ENCODE measurements at places on chromosomes 7 and 10. TPM values are rescaled to one million over a fixed set of nuclear protein-coding genes. Genes with fewer than 3 reads are reported as not detected.

DNA sequence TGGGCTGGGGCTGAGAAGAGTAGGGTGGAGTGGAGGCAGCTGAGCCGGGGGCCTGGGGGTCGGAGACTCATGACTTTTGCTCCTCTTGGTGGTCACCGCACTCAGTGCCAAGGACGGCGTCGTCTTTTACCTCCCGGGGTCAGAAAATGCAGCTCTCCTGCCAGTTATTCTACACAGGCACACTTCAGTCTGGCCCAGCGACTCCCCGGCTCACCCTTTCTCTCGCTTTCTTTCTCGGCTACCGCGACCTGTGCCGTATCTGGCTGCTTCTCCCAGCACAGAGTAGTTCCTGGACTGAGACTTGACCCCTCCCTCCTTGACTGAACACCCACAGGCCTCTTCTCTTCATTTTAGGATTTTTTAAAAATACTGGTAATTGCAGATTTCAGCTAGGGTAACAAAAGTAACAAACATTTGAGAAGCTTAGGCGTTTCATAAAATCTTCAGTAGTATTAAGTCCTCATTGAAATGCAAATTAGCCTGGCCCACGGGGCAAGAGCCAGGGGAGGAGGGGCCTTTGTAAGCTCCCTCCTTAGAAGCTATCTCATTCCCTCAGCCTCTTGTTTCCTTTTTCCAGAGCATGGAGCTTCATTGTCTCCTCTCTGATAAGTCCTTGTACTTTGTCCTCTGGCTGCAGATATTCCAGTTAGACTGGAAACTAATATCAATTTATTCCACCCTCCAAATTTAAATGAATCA is 1.1 kb upstream of the PRLHR start:
- no peaks in the 10 kb centered on the region for H3K4me1 ChIP-seq
- H3K27ac ChIP-seq, result no peak overlapping the region
- H3K27me3 ChIP-seq, result peaks cover 26% of the 10 kb centered on the region

DNA sequence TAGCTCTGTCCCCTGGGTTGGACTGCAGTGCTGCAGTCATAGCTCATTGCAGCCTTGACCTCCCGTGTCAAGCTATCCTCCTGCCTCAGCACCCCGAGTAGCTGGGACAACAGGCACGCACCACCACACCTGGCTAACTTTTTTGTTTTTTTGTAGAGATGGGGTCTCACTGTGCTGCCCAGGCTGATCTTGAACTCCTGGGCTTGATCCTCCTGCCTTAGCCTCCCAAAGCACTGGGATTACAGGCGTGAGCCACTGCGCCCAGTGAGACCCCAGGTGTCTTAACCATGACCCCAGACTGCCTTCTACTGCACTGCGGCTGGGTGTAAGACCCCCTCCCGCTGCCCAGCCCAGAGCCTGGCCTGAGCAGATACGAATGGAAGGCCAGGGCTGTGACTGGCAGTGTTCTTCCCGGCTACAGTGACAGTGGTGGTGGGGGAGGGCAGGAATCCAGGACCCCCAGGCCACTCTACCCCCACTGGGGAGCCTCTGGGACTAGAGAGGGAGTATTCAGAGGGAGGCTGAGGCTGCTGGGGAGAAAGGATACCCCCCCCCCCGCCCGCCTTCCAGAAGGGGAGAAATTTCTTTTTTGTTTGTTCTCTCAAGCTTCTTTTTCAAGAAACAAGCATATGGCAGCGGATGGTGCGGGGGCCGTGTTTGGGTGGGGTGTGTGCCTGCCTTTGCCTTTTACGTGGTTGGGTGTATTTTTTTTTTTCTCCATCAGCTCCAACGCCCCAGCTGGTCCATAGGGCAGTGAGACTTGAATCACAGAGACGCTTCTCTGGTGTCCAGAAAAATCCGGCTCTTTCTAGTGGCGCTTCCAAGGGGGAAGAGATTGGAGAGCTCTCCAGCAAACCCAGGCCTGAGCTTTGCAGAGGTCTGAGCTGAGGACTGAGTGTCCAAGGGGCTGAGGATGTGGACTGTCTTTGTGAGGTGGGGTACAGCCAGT is 36.6 kb downstream of the GTF2IRD1 start:
- no peak overlapping the region for H3K27ac ChIP-seq
- no peak overlapping the region for H3K4me3 ChIP-seq
- H3K4me1 ChIP-seq, result no peaks in the 10 kb centered on the region
- no peak for DNase-seq
- H3K27me3 ChIP-seq, result no peaks in the 10 kb centered on the region
- H3K36me3 ChIP-seq, result no peaks in the 10 kb centered on the region

DNA sequence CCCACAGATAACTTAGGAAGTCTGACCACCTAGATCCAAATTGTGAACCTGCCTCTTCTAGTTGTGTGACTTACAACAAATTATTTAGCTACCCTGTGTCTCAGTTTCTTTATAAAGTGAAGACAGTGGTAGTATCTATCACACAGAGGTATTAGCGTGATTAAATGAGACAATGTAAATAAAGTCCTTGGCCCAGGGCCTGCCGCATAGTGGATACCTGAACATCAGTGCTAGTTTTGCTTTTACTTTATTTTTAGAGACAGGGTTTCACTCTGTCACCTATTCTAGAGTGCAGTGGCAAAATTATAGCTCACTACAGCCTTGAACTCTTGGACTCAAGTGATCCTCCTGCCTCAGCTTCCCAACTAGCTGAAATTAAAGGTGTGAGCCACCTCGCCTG is 177.1 kb downstream of the CDK14 start:
- no peak for DNase-seq
- H3K36me3 ChIP-seq, result no peaks in the 10 kb centered on the region
- no peaks in the 10 kb centered on the region for H3K4me1 ChIP-seq
- H3K4me3 ChIP-seq, result no peak overlapping the region
- H3K27me3 ChIP-seq, result no peaks in the 10 kb centered on the region

DNA sequence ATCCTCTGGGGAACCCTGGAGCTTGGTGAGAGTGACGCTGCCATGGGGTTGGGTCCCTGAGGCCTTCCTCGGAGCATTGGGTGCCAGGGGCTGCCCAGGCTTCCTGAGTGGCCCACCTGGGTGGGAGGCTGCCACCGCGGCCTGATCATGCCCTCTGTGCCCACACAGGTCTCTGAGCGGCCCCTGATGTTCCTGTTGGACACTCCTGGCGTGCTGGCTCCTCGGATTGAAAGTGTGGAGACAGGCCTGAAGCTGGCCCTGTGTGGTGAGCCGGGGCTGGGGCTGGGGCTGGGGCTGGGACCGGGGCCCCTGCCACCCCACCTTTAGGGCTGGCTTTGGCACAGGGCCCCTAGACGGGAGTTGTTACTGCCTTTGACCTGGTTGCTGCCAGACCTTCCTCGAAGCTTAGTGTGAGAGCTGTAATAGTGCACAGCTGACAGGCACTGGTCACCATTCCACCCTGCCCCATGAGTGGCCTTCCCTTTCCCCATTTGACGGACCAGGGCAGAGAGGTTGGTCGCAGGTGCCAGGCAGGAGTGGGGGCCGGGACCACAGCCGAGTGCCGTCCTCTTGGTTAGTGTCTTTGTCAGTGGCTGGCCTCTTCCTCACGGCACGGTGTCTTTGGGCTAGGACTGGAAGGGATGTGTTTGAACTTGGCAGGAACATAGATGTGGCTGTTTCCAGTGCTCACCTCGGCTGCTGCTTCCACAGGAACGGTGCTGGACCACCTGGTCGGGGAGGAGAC is 8.2 kb downstream of the MTG1 start:
- no peaks in the 10 kb centered on the region for H3K4me1 ChIP-seq
- H3K4me3 ChIP-seq, result no peak overlapping the region
- no peak for DNase-seq
- H3K27me3 ChIP-seq, result no peaks in the 10 kb centered on the region
- no peak overlapping the region for H3K27ac ChIP-seq
- H3K36me3 ChIP-seq, result peaks cover 43% of the 10 kb centered on the region

DNA sequence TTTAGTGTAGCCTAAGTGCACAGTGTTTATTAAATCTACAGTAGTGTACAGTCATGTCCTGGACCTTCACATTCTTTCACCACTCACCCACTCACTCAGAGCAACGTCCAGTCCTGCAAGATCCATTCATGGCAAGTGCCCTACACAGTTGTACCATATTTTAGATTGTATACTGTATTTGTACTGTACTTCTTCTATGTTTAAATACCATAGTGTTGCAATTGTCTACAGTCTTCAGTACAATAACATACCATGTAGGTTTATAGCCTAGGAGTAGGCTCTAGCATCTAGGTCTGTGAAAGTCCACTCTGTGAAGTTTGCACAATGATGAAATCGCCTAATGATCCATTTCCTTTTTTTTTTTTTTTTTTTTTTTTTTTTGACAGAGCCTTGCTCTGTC is 12.0 kb downstream of the EEPD1 start:
- no peaks in the 10 kb centered on the region for H3K36me3 ChIP-seq
- H3K4me1 ChIP-seq, result no peaks in the 10 kb centered on the region
- no peak overlapping the region for H3K4me3 ChIP-seq
- no peak overlapping the region for H3K27ac ChIP-seq
- H3K27me3 ChIP-seq, result no peaks in the 10 kb centered on the region

DNA sequence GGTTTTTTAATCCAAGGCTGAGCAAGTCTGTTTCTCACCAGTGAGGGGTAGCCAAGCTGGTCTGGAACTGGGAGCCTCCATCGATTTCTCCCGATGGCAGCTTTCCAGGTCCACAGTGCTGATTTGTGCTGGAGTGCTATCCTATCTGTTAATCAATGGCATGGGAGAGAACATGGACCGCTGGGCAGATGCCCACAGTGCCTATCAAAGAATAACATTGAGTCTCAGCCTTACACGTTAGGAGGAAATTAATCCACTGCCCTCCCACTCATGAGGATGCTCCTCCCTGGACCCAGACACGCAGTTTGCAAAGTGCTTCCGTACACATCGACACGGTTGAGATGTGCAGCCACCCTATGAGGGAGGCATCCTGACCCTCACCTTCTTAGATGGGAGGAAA is 36.0 kb upstream of the CUX1 start:
- H3K4me1 ChIP-seq, result no peaks in the 10 kb centered on the region
- no peak for DNase-seq
- no peak overlapping the region for H3K27ac ChIP-seq
- no peaks in the 10 kb centered on the region for H3K27me3 ChIP-seq
- H3K36me3 ChIP-seq, result no peaks in the 10 kb centered on the region
- no peak overlapping the region for H3K4me3 ChIP-seq

GRCh38 chr10:3102720-3103427 is 35.5 kb downstream of the PFKP start:
- peak overlapping the region; percentile 70 for H3K27ac ChIP-seq
- H3K4me1 ChIP-seq, result peaks cover 12% of the 10 kb centered on the region
- H3K36me3 ChIP-seq, result peaks cover 28% of the 10 kb centered on the region
- no peak for DNase-seq

GRCh38 chr7:31228957-31229356 is 111.6 kb downstream of the NEUROD6 start:
- H3K27ac ChIP-seq, result no peak overlapping the region
- H3K27me3 ChIP-seq, result no peaks in the 10 kb centered on the region
- H3K36me3 ChIP-seq, result no peaks in the 10 kb centered on the region
- no peak for DNase-seq
- no peak overlapping the region for H3K4me3 ChIP-seq
- no peaks in the 10 kb centered on the region for H3K4me1 ChIP-seq

GRCh38 chr10:91582153-91582554 is 50.7 kb downstream of the PPP1R3C start:
- no peaks in the 10 kb centered on the region for H3K36me3 ChIP-seq

DNA sequence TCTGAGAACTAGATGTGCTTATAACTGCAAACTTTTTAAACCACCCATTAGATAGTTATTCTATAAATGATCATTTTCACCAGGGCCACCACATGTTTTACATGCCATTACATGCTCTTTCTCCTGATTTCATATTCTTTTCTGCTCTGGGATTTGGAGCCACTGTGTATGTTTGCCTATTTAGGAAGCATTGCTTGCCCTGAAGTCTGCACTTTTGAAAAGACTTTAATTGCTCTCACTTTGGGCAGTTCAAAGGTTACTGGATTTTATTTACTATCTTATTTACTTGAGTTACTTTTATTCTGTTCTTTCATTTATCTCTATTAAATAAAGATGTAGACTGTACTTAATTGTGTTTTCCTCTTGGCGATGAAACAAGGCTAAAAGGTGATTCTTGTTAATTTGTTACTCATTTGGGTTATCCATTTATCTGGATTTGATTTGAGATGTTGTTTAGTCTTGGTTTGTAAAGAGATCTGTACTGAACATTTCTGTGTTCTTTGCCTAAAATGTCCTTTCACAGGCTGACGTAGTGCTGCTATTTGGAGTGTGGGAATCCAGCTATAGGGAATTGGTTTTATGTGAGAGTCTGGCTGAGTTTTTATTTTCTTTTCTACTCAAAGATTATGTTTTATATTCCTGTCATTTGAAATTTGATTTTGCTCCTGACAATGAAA is 88.8 kb downstream of the SUGCT start:
- no peak for DNase-seq
- no peaks in the 10 kb centered on the region for H3K36me3 ChIP-seq
- no peak overlapping the region for H3K4me3 ChIP-seq
- no peaks in the 10 kb centered on the region for H3K27me3 ChIP-seq
- H3K4me1 ChIP-seq, result no peaks in the 10 kb centered on the region

GRCh38 chr10:110163841-110164240 is 43.6 kb upstream of the MXI1 start:
- H3K4me3 ChIP-seq, result no peak overlapping the region
- H3K27me3 ChIP-seq, result no peaks in the 10 kb centered on the region

DNA sequence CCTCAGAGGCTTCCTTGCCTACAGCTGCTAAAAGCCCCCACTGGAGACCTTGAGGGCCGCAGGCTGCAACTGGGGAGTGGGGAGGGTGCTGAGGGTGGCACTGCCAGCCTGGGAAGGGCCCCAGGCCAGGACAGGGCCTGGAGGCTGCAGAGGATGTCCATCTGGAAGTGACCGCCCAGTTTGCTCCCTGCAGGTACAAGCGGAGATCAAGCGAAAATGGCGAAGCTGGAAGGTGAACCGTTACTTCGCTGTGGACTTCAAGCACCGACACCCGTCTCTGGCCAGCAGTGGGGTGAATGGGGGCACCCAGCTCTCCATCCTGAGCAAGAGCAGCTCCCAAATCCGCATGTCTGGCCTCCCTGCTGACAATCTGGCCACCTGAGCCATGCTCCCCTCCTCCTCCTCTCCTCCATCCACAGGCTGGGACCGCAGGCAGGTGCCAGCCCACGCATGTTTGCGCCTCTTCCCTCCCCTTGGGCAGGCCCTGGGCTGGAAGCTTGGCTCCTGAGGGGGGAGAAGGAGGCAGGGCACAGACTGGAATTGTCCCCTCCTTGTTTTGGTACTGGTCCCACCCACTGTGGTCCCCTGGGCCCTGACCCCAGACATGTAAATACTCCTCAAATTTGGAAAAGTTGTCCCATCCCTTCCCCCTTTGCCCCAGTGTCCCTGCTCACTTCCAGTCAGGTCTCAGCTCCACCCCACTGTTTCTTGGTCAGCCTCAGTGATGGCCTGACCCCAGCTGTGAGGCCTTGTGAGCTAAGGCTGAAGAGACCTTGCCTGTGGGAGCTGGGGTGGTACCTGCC is 54.4 kb downstream of the ADCYAP1R1 start:
- H3K36me3 ChIP-seq, result no peaks in the 10 kb centered on the region
- DNase-seq, result no peak
- no peaks in the 10 kb centered on the region for H3K27me3 ChIP-seq
- no peaks in the 10 kb centered on the region for H3K4me1 ChIP-seq
- H3K27ac ChIP-seq, result no peak overlapping the region

The HOXA4 gene
- 2.1 TPM for total RNA-seq

The LSM8 gene
- total RNA-seq, result 7.9 TPM

The MRPS16 gene
- total RNA-seq, result 44.5 TPM

The RARRES2 gene
- 144 TPM for total RNA-seq
